ENCODE measurements at places on chromosomes 2 and 18. TPM values are rescaled to one million over a fixed set of nuclear protein-coding genes. Genes with fewer than 3 reads are reported as not detected.

KCNJ3 gene
- total RNA-seq, result not detected

CD28 gene
- total RNA-seq, result not detected

ELOA2 gene
- total RNA-seq, result not detected

POTEC gene
- not detected for total RNA-seq

ARHGEF33 gene
- total RNA-seq, result not detected

SOX11 gene
- total RNA-seq, result not detected

DNER gene
- 10.0 TPM for total RNA-seq

MAL gene
- not detected for total RNA-seq

HOXD1 gene
- total RNA-seq, result not detected

GKN2 gene
- total RNA-seq, result 4.3 TPM

LCT gene
- not detected for total RNA-seq

MFF gene
- 97.8 TPM for total RNA-seq

PTPRM gene
- 26.0 TPM for total RNA-seq
